ENCODE measurements at places on chromosomes 5 and 9.

GRCh38 chr5:131193106-131193505, 22.4 kb downstream of the LYRM7 start:
- peaks cover 2% of the 10 kb centered on the region for H3K4me1 ChIP-seq
- no peak overlapping the region for H3K27ac ChIP-seq
- no peak for DNase-seq
- H3K27me3 ChIP-seq, result no peaks in the 10 kb centered on the region

DNA sequence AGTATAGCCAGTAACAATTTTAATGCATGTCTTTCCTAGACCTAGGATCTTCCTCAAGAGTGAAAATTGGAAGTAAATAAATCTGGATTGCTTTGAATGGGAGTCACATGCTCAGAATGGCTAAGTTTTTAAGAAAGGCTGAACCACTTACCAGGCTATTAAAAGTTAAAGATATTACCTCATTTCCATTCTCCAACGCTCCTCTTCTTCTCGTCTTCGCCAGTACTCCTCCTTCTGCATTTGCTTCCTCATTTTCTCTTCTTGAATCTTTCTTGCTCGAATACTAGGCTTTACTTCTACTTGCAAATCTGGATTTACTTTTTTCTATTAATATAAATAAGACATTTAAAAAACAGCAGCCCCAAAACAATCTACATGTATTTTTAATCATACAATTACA, 49.6 kb downstream of the ZFR start:
- H3K36me3 ChIP-seq, result peaks cover 53% of the 10 kb centered on the region
- no peak overlapping the region for H3K27ac ChIP-seq
- H3K4me3 ChIP-seq, result no peak overlapping the region
- H3K4me1 ChIP-seq, result no peaks in the 10 kb centered on the region
- no peak for DNase-seq
- no peaks in the 10 kb centered on the region for H3K27me3 ChIP-seq

- H3K4me1 ChIP-seq, result no peaks in the 10 kb centered on the region
- H3K36me3 ChIP-seq, result no peaks in the 10 kb centered on the region
- no peak for DNase-seq
- no peak overlapping the region for H3K27ac ChIP-seq
These were observed 91.4 kb downstream of the TMEM167A start for GRCh38 chr5:82985763-82986162.

DNA sequence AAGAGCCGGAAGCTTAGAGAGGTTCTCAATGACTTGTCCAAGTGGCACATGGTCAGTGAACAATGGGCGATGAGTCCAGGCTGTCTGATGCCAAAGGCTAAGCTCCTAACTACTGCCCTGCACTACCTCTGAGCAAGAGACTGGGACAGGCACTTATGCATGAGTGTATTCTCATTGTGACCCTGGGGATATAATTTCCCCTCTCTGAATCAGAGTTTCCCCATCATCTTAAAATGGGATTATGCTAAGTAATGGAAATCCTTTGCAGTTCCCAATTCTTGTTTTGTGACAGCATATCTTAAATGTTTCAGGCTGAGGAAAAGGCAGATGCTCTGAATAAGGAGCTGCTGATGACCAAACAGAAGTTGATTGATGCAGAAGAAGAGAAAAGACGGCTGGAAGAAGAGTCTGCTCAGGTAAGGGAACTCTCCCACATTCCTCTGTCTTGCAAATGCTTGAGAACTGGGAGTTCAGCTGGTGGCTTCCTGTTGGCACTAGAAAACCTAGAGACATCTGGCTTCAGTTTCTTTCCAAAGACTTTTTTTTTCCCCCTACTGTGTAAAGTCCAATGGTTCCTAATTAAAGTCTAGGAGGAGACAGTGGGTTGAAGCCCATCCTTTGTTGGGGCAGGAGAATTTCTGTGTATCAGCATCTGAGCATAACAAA, 64.1 kb downstream of the GPR21 start:
- no peaks in the 10 kb centered on the region for H3K27me3 ChIP-seq
- peaks cover 27% of the 10 kb centered on the region for H3K36me3 ChIP-seq
- H3K4me1 ChIP-seq, result no peaks in the 10 kb centered on the region
- DNase-seq, result no peak
- H3K27ac ChIP-seq, result no peak overlapping the region
- H3K4me3 ChIP-seq, result no peak overlapping the region

DNA sequence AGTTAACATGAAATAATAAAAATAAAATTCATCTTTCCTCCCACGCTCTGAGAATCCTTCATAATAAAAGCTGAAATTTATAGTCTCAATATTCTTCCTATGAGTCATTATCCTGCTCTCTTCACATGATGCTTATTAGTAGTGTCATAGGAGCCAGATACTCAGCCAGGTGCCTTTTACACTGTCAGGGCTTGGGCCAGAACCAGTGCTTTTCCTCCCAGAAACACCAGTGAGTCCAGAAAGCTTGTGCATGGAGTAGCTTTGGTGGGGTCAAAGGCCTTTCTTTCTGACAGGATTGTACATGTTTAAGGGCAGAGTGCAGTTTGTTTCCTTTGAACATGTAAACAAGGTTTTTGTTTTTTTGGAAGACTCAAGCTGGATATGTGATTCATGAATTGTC, 6.8 kb downstream of the LSM11 start:
- H3K4me3 ChIP-seq, result no peak overlapping the region
- H3K36me3 ChIP-seq, result peaks cover 13% of the 10 kb centered on the region
- DNase-seq, result no peak
- peaks cover 13% of the 10 kb centered on the region for H3K4me1 ChIP-seq
- no peak overlapping the region for H3K27ac ChIP-seq

- H3K27me3 ChIP-seq, result peaks cover 71% of the 10 kb centered on the region
- DNase-seq, result peak; percentile 1
- no peaks in the 10 kb centered on the region for H3K36me3 ChIP-seq
- H3K4me1 ChIP-seq, result peaks cover 17% of the 10 kb centered on the region
- no peak overlapping the region for H3K27ac ChIP-seq
These were observed 4.5 kb upstream of the PCDH1 start for GRCh38 chr5:141882594-141883183.

- no peak overlapping the region for H3K27ac ChIP-seq
- H3K27me3 ChIP-seq, result peaks cover 11% of the 10 kb centered on the region
- no peaks in the 10 kb centered on the region for H3K36me3 ChIP-seq
- H3K4me1 ChIP-seq, result no peaks in the 10 kb centered on the region
These were observed 3.5 kb upstream of the MPDZ start for GRCh38 chr9:13282998-13283397.

DNA sequence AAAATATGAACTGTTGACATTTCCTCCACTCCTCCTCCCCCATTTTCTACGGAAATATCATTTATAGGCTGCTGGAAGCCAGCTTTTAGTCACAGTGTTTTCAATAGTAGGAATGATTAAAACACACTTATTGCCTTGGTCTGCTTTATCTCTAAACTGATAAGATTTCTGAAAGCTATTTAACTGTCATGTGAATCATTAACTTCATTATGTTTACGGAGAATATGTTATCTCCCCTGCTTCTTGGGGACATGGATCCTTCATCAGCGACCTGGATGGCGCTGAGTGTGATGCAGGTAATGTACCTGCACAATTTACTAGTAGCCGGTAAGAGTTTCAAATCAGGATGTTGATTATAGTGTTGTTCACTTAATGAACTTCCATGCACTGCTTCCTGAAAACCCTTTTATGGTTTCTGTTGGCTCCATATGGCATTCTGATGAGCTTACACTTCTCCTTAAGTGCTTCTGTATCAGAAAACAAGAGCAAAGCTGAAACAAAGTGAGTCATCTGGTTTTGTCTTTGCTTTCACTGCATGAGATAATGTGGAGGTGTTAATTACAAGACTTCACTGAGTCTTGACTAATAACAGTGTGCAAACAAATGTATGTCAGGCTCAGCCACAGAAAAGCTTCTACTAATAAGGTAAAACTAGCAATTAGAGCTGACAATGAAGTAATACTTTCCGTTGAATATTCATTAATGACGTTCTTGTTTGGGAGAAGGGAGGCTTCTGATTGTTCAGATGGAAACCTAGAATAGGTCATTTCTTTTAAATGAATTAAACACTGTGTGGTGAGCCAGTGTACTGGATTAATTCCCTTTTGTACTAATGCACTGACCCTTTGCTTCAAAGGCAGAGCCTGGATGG, 162.4 kb upstream of the ZNF608 start:
- no peak overlapping the region for H3K27ac ChIP-seq
- no peaks in the 10 kb centered on the region for H3K36me3 ChIP-seq
- no peaks in the 10 kb centered on the region for H3K4me1 ChIP-seq
- DNase-seq, result no peak
- H3K4me3 ChIP-seq, result no peak overlapping the region
- no peaks in the 10 kb centered on the region for H3K27me3 ChIP-seq

GRCh38 chr5:137563646-137564397, 64.7 kb upstream of the SPOCK1 start:
- H3K36me3 ChIP-seq, result no peaks in the 10 kb centered on the region
- peaks cover 15% of the 10 kb centered on the region for H3K4me1 ChIP-seq
- no peak overlapping the region for H3K27ac ChIP-seq
- no peak for DNase-seq

GRCh38 chr5:2156358-2157059, 273.8 kb upstream of the IRX4 start:
- H3K27ac ChIP-seq, result no peak overlapping the region
- H3K36me3 ChIP-seq, result no peaks in the 10 kb centered on the region
- no peaks in the 10 kb centered on the region for H3K27me3 ChIP-seq

GRCh38 chr9:123651273-123651672, 278.7 kb downstream of the DENND1A start:
- no peak for DNase-seq
- no peak overlapping the region for H3K4me3 ChIP-seq
- peaks cover 14% of the 10 kb centered on the region for H3K36me3 ChIP-seq
- peaks cover 9% of the 10 kb centered on the region for H3K4me1 ChIP-seq
- no peak overlapping the region for H3K27ac ChIP-seq
- no peaks in the 10 kb centered on the region for H3K27me3 ChIP-seq

GRCh38 chr5:97914483-97914882, 731.4 kb upstream of the RIOK2 start:
- no peak for DNase-seq
- H3K27ac ChIP-seq, result no peak overlapping the region
- H3K4me3 ChIP-seq, result no peak overlapping the region
- H3K4me1 ChIP-seq, result no peaks in the 10 kb centered on the region
- no peaks in the 10 kb centered on the region for H3K27me3 ChIP-seq
- no peaks in the 10 kb centered on the region for H3K36me3 ChIP-seq

DNA sequence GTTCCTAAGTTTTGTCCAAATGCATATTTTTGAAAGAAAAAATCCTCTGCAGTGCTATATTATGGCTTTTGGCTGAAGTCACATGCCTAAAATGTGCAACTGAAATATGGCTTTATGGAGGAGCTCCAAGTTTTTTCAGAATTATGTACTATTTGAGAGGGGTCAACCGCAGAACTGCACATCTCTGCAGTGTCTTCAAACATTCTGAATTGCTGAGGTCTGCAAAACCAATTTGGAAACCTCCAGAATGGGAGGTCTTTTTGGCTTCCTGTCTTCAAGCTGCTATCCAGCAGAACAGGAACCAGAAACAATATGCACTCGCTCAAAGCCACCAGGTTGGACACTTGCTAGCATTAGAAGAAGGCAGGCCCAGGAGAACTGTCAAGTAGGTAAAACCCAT, 376.0 kb upstream of the PAPPA start:
- H3K27ac ChIP-seq, result no peak overlapping the region
- no peak for DNase-seq
- no peak overlapping the region for H3K4me3 ChIP-seq
- H3K4me1 ChIP-seq, result no peaks in the 10 kb centered on the region
- no peaks in the 10 kb centered on the region for H3K36me3 ChIP-seq

DNA sequence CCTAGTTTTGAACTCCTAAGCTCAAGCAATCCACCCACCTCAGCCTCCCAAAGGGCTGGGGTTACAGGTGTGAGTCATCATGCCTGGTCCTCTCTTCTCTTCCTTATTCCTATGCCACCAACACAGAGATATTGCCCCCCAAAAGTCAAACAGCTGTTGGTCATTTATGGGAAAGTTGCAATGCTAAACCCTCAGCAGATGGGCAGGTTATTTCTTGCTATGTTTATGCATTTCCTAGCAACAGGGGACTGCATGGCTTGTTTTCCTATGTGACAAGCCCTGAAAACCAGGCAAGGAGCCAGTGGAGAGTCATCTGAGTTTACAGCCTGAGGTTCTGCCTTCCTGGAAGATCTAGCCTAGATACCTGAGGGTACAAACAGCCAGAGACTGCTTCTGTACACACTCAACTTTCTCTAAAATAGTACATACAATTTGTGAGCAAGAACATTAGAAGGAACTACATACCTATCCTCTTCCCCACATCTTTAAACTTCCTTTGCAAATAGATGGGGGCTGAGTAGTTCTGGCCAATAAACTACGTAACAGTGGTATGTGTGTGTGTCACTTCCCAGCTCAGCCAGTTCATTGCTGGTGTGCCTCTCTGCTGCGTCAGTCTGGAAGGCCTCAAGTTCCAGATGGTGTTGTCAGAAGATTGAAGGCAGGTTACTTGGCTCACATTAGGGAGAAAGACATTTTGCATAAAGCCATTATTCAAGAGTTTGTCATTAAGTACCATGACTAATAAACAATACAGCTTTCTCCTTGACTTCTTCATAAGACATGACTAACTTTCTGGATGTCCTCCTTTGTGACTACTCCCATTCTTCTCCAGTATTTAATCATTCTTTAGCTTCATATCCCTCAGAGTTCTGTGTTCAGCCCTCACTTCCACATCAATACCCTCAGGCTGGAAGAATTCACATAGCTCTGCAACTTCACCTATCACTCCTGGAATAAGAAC, 65.3 kb downstream of the CSNK1A1 start:
- H3K27ac ChIP-seq, result no peak overlapping the region
- H3K4me1 ChIP-seq, result no peaks in the 10 kb centered on the region
- no peak overlapping the region for H3K4me3 ChIP-seq

- DNase-seq, result no peak
- H3K4me3 ChIP-seq, result no peak overlapping the region
- peaks cover 18% of the 10 kb centered on the region for H3K4me1 ChIP-seq
- H3K27me3 ChIP-seq, result no peaks in the 10 kb centered on the region
These were observed 2.3 kb upstream of the RETREG1 start for GRCh38 chr5:16619136-16619535.

DNA sequence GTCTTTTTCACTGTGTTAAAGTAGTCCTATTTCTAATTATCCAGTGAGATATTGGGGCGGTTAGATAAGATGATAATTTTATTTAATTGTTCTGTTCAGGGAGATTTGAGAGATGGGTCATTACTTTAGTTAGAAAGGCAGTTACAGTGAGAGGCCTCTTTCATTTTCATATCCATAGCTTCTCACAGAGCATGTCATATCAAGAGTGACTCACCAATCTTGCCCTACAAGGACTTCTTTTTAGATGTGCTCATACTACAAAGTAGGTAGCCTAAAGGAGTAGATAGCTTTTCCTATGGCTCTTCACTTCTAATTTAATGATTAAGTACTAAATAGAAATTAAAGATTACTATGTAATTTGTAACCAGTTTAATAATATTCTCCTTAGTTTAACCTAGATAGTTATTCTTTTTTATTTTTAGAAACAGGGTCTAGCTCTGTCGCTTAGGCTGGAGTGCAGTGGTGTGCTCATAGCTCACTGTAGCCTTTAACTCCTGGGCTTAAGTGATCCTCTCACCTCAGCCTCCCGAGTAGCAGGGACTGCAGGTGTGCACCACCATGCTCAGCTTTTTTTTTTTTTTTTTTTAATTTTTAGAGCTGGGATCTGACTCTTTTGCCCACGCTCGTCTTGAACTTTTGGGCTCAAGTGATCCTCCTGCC, 71.0 kb downstream of the FER start:
- H3K27ac ChIP-seq, result no peak overlapping the region
- no peaks in the 10 kb centered on the region for H3K36me3 ChIP-seq
- no peak for DNase-seq
